ENCODE measurements at places on chromosomes 3 and 15.

- no peaks in the 10 kb centered on the region for H3K4me1 ChIP-seq
- no peak overlapping the region for H3K4me3 ChIP-seq
- no peak for DNase-seq
- no peak overlapping the region for H3K27ac ChIP-seq
Measured at GRCh38 chr15:95658799-95659198, 671.7 kb upstream of the NR2F2 start.

DNA sequence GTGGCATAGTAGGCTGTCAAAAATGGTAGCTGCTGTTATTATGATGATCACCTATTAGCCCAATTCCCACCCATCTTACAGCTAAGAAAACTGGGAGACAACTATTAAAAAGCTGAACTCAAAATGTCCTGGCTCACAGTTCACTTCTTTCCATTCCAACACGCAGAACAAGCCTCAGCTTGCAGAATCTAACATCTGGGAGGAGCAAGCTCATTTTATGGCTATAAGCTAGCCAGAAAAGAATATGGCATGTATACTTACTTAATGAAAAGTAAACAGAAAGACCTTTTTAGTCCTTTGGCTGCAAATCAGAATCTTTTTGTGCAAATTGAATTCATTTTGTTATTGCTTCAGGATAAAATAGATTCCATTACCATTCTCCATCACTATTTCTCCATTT, 34.8 kb upstream of the CFAP20DC start:
- no peak overlapping the region for H3K4me3 ChIP-seq
- H3K36me3 ChIP-seq: no peaks in the 10 kb centered on the region
- no peak overlapping the region for H3K27ac ChIP-seq
- DNase-seq: no peak

DNA sequence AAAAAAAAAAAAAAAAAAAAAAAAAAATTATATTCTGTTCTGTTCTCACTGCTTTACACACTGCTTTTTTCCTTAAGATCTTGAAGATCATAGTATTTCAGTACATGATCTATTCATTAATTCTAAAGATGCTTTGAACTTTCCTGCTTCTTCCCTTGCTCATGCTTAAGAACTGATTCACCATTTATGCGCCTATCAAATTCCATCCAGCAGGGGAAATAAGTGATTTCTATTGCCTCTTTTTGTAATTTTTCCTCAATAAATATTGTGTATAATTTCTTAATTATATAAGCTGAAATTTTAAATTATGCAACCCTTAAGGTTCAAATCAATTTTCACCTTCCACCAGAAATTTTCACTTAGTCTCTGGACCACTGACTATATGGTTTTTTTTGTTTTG, 10.6 kb downstream of the DENND6A start:
- H3K27ac ChIP-seq: no peak overlapping the region
- peaks cover 40% of the 10 kb centered on the region for H3K36me3 ChIP-seq
- no peaks in the 10 kb centered on the region for H3K27me3 ChIP-seq
- peaks cover 48% of the 10 kb centered on the region for H3K4me1 ChIP-seq
- no peak for DNase-seq

DNA sequence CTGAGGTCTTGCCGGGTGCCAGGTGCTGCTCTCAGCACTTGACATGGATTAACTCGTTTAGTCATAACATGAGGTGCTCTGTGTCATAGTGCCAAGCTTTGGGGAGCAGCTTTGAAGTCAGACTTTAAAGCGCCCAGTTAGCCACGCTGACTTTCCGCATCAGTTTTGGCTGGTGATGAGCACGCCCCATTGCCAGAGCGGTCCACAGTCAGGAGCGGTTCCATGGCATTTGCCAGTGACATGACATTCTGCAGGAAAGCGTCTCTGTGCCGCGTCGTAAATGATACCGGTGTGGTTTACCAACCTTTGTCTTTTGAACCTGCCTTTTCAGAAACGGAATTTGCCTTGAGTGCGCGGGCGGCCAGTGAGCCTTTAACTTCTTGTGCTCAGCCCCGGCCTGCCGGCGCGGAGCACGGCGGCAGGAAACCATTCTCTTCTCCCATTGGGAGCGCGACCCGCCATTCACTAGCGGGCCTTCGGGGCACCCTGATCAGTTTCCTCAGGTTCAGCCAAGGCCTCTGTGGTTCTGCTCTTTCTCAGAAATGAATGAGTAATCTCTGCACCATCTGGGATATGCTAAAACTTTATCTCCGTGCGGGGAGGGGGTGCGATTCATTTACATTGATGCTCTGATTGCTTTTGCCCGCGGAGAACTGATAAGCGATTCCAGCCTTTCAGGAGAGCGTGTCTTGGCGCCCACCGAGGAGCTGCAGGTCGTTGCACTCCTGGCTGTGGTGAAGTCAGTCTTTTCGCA, 1.7 kb upstream of the SLC2A2 start:
- peak overlapping the region; percentile 1 for H3K27ac ChIP-seq
- H3K4me3 ChIP-seq: no peak overlapping the region
- H3K27me3 ChIP-seq: peaks cover 21% of the 10 kb centered on the region

GRCh38 chr3:6862041-6862879, 1.3 kb downstream of the GRM7 start:
- no peak overlapping the region for H3K4me3 ChIP-seq
- peaks cover 16% of the 10 kb centered on the region for H3K27me3 ChIP-seq
- H3K4me1 ChIP-seq: no peaks in the 10 kb centered on the region
- no peak overlapping the region for H3K27ac ChIP-seq
- DNase-seq: no peak
- H3K36me3 ChIP-seq: peaks cover 3% of the 10 kb centered on the region

GRCh38 chr3:113736548-113737089, 9.4 kb downstream of the NAA50 start:
- peaks cover 45% of the 10 kb centered on the region for H3K4me1 ChIP-seq
- peak; percentile 53 for DNase-seq
- peak overlapping the region; percentile 17 for H3K27ac ChIP-seq
- no peak overlapping the region for H3K4me3 ChIP-seq

- H3K27ac ChIP-seq: no peak overlapping the region
- no peaks in the 10 kb centered on the region for H3K27me3 ChIP-seq
- DNase-seq: no peak
- H3K4me1 ChIP-seq: no peaks in the 10 kb centered on the region
- no peaks in the 10 kb centered on the region for H3K36me3 ChIP-seq
Measured at GRCh38 chr15:54722342-54722986, 474.3 kb downstream of the RSL24D1 start.

GRCh38 chr3:49161808-49162530, 4.2 kb downstream of the CCDC71 start:
- no peak overlapping the region for H3K4me3 ChIP-seq
- DNase-seq: peak; percentile 32
- peaks cover 37% of the 10 kb centered on the region for H3K36me3 ChIP-seq
- H3K4me1 ChIP-seq: peaks cover 48% of the 10 kb centered on the region
- peak overlapping the region; percentile 70 for H3K27ac ChIP-seq

- no peak for DNase-seq
- H3K36me3 ChIP-seq: no peaks in the 10 kb centered on the region
- H3K4me3 ChIP-seq: no peak overlapping the region
- H3K27ac ChIP-seq: no peak overlapping the region
- H3K4me1 ChIP-seq: peaks cover 12% of the 10 kb centered on the region
Measured at GRCh38 chr15:92163641-92164040, 230.0 kb upstream of the ST8SIA2 start.

DNA sequence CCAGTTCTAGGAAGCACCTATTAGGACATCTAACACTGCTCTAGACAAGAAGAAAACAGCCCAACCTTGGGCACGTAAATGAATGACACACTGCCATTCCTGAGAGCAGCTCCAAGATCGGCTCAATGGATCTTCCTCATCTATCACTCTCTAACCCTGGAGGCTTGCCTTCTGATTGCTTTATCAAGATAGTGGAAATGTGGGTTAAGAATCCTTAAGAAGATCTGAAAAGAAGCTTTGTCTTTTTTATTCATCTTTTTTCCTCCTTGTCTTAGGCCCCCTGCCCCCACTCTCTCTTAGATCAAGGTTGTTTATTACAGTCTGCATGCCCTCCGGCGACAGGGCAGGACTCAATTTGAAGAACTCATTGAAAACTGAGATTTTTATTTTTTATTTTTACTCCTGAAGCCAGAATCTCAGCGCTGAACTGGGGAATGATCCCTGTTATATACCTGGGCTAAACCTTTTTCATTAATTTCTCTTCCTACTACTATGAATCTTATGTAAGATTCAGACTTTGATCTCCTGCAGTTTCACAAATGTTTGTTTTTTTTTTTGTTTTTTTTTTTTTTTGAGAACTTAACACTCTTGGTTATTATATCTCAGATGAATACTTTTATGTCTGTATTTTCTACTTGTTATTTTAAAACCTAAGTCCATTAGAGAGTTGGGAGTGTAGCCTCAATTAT, 219.5 kb downstream of the SV2B start:
- H3K4me1 ChIP-seq: peaks cover 59% of the 10 kb centered on the region
- H3K27ac ChIP-seq: peak overlapping the region; percentile 86
- no peak for DNase-seq
- peak overlapping the region; percentile 48 for H3K4me3 ChIP-seq
- peaks cover 20% of the 10 kb centered on the region for H3K36me3 ChIP-seq

DNA sequence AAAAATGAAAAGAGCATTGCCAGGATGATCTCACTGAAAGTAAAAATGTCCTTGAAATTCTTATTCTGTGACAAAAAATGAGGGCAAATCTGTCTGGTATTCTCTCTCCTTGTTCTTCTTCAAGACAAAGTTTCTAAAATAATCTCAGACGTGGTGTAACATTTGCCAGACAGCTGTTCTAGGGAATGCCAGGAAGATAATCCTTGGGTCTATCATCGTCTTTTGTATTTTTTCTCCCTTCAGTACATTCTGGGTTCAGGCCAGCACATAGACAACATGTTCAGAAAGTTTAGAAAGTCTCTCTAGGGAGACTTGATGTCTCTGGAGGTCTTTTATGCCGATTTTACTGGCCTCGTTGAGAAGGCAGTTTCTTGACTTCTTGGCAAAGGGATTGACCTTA, 121.2 kb upstream of the HES1 start:
- no peaks in the 10 kb centered on the region for H3K4me1 ChIP-seq
- H3K27ac ChIP-seq: no peak overlapping the region
- H3K27me3 ChIP-seq: peaks cover 16% of the 10 kb centered on the region

GRCh38 chr3:82942041-82942440, 1180.6 kb upstream of the GBE1 start:
- H3K4me1 ChIP-seq: no peaks in the 10 kb centered on the region
- H3K4me3 ChIP-seq: no peak overlapping the region
- H3K27ac ChIP-seq: no peak overlapping the region
- no peak for DNase-seq

- H3K27me3 ChIP-seq: peaks cover 10% of the 10 kb centered on the region
- H3K36me3 ChIP-seq: no peaks in the 10 kb centered on the region
- DNase-seq: no peak
- no peaks in the 10 kb centered on the region for H3K4me1 ChIP-seq
Measured at GRCh38 chr3:56269755-56270535, 198.3 kb downstream of the ERC2 start.

- no peak for DNase-seq
- H3K27ac ChIP-seq: peak overlapping the region; percentile 49
- peaks cover 3% of the 10 kb centered on the region for H3K4me1 ChIP-seq
- H3K4me3 ChIP-seq: no peak overlapping the region
- H3K27me3 ChIP-seq: peaks cover 21% of the 10 kb centered on the region
Measured at GRCh38 chr3:126528800-126529541, 5.0 kb downstream of the CHST13 start.

GRCh38 chr3:31754575-31755278, 222.0 kb downstream of the STT3B start:
- H3K4me1 ChIP-seq: peaks cover 31% of the 10 kb centered on the region
- DNase-seq: no peak

DNA sequence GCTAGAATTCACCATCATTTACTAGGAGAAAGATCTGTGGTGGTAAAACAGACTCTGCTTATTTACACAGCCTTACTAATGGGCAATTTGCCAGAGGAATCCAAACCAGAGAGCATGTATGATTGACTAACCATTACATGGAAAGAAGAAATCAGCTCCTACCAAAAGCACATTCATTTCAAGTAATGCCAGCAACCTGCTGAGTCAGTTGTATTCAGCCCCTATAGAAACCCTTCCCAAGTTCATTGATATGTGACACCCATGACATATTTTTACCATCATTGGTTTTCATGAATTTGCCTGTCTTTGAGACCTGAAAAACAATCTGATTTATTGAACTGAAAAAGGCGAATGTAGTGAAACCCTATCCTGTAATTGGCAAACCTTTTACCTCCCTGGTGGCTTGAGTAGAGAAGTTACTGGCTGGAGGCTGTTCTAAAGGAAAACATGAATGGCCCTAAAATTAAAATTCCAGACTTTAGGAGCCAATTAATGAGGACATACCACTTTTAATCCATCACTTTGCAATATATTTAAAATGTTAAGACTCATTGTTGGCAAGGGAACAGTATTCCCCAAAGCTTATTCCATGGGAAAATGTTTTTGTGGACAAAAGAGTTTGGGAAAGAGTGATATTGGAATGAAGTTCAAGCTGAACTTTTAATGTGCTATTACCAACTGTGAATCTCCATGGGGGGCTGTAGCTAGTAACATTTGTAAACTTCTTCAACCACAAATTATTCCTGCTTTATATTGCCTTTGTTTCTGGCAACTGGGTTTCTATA, 542.9 kb downstream of the FHIT start:
- H3K27me3 ChIP-seq: no peaks in the 10 kb centered on the region
- H3K4me3 ChIP-seq: no peak overlapping the region
- H3K27ac ChIP-seq: no peak overlapping the region
- no peaks in the 10 kb centered on the region for H3K4me1 ChIP-seq
- peaks cover 3% of the 10 kb centered on the region for H3K36me3 ChIP-seq
- DNase-seq: no peak

GRCh38 chr3:162130582-162130981, 634.0 kb downstream of the OTOL1 start:
- H3K27ac ChIP-seq: no peak overlapping the region
- no peak overlapping the region for H3K4me3 ChIP-seq
- no peak for DNase-seq
- H3K27me3 ChIP-seq: no peaks in the 10 kb centered on the region
- peaks cover 9% of the 10 kb centered on the region for H3K4me1 ChIP-seq

DNA sequence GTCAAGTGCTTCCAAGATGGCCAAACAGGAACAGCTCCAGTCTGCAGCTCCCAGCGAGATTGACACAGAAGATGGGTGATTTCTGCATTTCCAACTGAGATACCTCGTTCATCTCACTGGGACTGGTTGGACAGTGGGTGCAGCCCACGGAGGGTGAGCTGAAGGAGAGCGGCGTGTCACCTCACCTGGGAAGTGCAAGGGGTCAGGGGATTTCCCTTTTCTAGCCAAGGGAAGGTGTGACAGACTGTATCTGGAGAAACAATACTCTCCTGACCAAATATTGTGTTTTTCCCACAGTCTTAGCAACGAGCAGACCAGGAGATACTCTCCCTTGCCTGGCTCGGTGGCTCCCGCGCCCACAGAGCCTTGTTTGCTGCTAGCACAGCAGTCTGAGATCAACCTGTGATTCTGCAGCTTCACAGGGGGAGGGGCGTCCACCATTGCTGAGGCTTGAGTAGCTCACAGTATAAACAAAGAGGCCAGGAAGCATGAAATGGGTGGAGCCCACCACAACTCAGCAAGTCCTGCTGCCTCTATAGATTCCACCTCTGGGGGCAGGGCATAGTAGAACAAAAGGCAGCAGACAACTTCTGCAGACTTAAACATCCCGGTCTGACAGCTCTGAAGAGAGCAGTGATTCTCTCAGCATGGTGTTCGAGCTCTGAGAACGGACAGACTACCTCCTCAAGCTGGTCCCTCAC, 293.5 kb upstream of the SUCLG2 start:
- H3K4me3 ChIP-seq: peak overlapping the region; percentile 48
- peak; percentile 80 for DNase-seq
- H3K27me3 ChIP-seq: no peaks in the 10 kb centered on the region

GRCh38 chr3:11768604-11769003, 78.1 kb downstream of the TAMM41 start:
- peaks cover 3% of the 10 kb centered on the region for H3K36me3 ChIP-seq
- no peak for DNase-seq
- H3K4me3 ChIP-seq: no peak overlapping the region
- H3K27me3 ChIP-seq: no peaks in the 10 kb centered on the region
- peaks cover 33% of the 10 kb centered on the region for H3K4me1 ChIP-seq
- no peak overlapping the region for H3K27ac ChIP-seq

All from activated CD8-positive, alpha-beta T cell treated with anti-CD3 and anti-CD28 coated beads, Interleukin-2, amount 10 ng/mL, durations not matched to agents 7 days and 5 days (primary cell).